ENCODE measurements at places on chromosomes 6 and 20. TPM values are rescaled to one million over a fixed set of nuclear protein-coding genes. Genes with fewer than 3 reads are reported as not detected.

GRCh38 chr6:109978174-109979032, at the start of gene GPR6:
Gene GPR6 (plus strand): TSS chr6:109978311. CDS start chr6:109979113, 802 bp downstream.
- H3K4me1 ChIP-seq = peaks cover 5% of the 10 kb centered on the region
- no peaks in the 10 kb centered on the region for H3K36me3 ChIP-seq
- no peak for DNase-seq

DNA sequence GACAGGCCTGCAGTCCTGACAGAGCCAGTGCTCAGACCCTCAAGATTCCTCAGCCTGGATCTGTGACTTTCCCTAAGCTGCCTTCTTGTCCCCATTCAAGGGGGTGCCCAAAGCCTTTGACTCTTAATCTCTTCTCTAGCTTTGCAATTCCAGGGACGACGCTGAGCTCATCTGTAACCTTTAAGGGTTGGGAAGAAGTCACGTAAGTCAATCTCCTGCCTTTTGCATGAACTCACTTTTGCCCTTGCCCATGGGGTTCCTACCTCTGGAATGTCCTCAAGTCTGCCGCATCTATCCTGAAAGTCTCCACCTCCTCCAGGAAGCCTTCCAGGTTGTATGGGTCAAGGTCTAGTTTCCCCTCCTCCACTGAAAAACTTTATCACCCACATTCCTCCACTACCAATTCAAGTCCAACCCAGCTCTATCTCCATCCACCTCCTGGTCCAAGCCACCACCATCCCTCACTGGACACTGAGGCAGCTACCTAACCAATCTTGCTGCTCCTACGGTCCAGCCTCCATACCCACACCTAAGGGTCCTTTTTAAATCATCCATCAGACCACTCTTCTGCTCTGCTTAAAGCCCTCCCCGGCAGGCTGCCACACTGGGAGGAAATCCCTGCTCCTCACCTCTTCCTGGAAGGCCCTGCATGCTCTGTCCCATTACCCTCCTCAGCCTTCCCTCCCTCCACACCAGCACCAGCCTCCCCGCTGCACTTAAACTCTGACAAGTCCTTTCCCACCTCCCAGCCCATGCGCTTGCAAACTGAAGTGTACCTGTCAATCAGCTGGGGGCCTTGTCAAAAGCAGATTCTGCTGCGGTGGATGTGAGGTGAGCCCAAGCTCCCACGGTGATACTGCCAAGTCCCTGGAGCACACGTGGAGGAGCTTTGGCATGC, 29.7 kb downstream of the PREX1 start:
- peaks cover 12% of the 10 kb centered on the region for H3K4me1 ChIP-seq
- H3K27me3 ChIP-seq = no peaks in the 10 kb centered on the region
- DNase-seq = no peak
- H3K36me3 ChIP-seq = no peaks in the 10 kb centered on the region
- no peak overlapping the region for H3K27ac ChIP-seq
- H3K4me3 ChIP-seq = no peak overlapping the region

- no peak for DNase-seq
- H3K27me3 ChIP-seq = no peaks in the 10 kb centered on the region
- peaks cover 54% of the 10 kb centered on the region for H3K4me1 ChIP-seq
- peak overlapping the region; percentile 86 for H3K27ac ChIP-seq
- H3K4me3 ChIP-seq = no peak overlapping the region
These were observed 25.6 kb downstream of the DHX35 start for GRCh38 chr20:38987777-38988176.

DNA sequence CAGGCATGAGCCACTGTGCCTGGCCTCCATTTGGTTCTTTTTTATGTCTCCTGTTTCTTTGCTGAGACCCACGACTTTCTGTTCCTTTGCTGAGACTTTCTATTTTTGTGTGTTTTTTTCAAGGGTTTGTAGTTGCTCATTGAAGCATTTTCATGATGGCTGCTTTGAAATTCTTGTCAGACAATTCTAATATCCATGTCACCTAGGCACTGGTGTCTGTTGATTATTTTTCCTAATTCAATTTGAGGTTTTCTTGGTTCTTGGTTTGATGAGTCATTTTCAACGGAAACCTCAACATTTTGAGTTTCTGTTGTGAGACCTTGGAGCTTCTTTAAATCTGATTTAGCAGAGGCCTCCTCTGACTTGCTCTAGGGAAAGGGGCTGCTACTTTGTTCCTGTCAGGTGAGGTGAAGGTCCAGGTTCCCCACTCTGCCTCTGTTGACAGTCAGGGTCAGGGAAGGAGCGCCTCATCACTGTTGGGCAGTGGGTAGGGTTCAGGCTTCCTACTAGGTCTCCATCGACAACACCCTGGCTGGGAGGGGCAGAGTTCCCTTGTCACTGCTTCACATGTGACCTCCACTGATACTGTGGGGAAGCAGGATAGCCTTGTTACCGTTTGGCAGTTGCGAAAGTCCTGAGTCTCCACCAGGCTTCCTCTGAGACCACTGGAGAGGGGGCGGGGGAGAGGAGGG, 67.2 kb upstream of the RNF24 start:
- peak overlapping the region; percentile 11 for H3K27ac ChIP-seq
- H3K4me1 ChIP-seq = peaks cover 19% of the 10 kb centered on the region
- H3K4me3 ChIP-seq = no peak overlapping the region

DNA sequence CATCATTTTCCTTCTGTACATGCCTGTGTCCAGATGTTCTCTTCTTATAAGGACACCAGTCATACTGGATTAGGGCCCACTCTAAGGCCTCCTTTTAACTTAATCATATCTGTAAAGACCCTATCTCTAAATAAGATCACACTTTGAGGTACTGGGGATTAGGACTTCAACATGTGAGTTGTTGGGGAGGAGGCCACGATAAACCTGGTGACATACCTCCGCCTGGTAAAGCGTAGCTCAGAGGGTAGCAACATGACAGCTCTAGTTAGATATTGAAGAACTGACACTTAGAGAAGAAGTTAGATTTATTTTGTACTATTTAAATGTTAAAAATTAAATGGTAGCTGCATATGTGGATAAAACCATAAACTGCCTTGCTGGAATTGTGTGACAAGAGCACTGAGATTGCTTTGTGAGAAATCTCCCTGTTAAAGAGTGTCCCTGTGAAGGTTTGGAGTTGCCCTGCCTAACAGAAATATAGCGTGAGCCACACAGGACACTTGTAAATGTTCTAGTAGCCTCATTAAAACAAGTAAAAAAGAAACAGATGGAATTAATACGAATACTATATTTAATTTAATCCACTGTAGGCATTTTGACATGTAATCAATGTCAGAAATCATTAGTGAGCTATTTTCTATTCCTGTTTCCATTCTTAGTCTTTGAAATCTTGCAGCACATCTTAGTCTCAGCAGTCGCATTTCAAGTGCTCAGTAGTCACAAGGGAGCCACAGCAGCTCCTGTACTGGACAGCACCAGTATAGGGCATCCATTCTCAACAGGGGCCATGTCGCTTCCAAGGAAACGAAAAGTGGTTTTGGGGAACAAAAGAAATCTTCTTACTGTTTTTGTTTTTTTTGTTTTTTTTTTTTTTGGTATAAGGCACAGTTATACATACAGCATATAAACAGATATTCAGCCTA, 13.4 kb downstream of the PLCB1 start:
- H3K4me3 ChIP-seq = no peak overlapping the region
- H3K27me3 ChIP-seq = no peaks in the 10 kb centered on the region
- no peaks in the 10 kb centered on the region for H3K36me3 ChIP-seq
- no peak for DNase-seq

DNA sequence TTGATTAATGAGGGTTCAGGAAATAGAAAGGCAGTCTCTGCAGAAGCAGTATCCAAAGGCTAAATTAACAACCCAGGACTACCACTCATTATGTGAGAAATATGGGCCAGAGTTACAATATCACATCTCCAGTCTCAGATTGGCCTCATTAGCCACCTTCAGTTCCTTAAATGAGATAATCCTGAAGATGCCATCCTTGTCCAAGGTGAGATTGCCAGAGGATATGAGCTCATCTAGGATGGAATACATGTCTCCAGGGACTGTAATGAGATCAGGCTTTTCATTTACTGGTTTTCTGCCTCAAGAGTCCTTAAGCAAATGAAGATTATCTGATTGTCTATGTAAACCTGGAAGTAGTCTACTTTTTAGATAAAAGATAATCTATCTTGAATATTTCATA, 196.3 kb downstream of the FUT9 start:
- H3K4me1 ChIP-seq = no peaks in the 10 kb centered on the region
- no peak overlapping the region for H3K27ac ChIP-seq
- H3K4me3 ChIP-seq = no peak overlapping the region
- H3K27me3 ChIP-seq = no peaks in the 10 kb centered on the region
- H3K36me3 ChIP-seq = no peaks in the 10 kb centered on the region

- DNase-seq = no peak
- no peak overlapping the region for H3K27ac ChIP-seq
- H3K27me3 ChIP-seq = no peaks in the 10 kb centered on the region
- no peaks in the 10 kb centered on the region for H3K4me1 ChIP-seq
- no peaks in the 10 kb centered on the region for H3K36me3 ChIP-seq
These were observed 1321.3 kb downstream of the HACE1 start for GRCh38 chr6:103538381-103538780.

DNA sequence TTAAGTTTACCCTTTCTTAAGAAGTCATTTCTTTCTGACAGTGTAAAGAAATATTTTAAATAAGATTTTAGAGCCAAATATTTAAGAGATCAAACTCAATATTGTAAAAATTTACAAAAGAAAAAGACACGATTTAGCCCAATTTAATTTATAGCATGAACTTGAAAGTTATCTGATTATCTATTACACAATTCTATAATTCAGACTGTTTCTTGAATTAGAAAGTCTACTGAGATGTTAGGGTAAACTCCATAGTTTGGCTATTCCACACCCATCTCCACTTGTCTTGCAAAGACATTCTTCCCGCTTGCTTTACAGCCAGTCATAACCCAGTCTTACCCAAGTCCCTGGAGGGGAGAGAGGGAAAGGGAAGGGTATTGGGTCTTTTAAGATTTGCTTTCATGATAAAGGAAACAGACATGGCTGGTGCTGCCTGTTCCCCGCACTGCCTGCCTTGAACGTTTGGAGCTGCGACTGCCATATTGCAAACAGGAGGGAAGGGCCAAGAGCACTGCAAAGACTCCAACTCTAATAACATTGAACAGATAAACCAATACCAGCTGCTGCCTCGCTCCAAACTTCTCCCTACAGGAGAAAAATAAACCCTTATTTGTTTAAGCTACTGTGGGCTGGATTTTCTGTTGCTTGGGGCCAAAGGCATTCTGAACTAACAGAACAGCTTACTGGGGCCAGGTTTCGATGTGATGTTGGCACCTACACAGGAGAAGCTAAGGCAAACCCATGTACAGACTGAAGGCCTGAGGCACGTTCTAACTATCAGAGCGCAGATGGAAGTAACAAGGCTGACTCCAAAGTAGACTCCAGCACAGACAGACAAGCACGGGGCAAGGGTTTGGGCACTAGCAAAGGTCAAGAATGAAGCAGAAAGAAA, 552.3 kb upstream of the JARID2 start:
- no peaks in the 10 kb centered on the region for H3K4me1 ChIP-seq
- no peaks in the 10 kb centered on the region for H3K36me3 ChIP-seq
- H3K27ac ChIP-seq = no peak overlapping the region
- H3K27me3 ChIP-seq = no peaks in the 10 kb centered on the region

- H3K27me3 ChIP-seq = no peaks in the 10 kb centered on the region
- H3K27ac ChIP-seq = no peak overlapping the region
- H3K4me3 ChIP-seq = no peak overlapping the region
- no peaks in the 10 kb centered on the region for H3K4me1 ChIP-seq
These were observed 50.8 kb upstream of the ADGRF5 start for GRCh38 chr6:46972531-46972930.

DNA sequence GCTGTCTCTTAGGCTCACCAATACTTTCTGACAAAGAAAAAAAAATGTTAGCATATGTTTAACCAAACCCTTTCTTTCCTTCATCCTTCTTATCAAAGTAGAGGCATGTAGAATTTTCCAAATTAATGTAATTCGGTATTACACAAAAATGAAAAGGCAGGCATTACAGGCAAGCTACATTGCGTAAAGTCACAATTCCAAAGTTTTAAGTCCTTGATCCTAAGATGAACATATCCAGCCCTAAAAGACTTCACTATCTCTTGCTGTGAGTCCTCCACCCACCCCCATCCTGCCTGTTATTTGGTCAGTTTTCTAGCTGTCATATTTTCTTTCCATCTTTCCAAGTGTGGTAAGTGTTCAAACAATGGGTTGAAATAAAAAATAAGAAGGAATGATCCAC, 12.1 kb upstream of the TENT5A start:
- no peak for DNase-seq
- H3K27me3 ChIP-seq = no peaks in the 10 kb centered on the region
- H3K4me3 ChIP-seq = no peak overlapping the region
- H3K36me3 ChIP-seq = no peaks in the 10 kb centered on the region
- peaks cover 23% of the 10 kb centered on the region for H3K4me1 ChIP-seq
- H3K27ac ChIP-seq = no peak overlapping the region

DNA sequence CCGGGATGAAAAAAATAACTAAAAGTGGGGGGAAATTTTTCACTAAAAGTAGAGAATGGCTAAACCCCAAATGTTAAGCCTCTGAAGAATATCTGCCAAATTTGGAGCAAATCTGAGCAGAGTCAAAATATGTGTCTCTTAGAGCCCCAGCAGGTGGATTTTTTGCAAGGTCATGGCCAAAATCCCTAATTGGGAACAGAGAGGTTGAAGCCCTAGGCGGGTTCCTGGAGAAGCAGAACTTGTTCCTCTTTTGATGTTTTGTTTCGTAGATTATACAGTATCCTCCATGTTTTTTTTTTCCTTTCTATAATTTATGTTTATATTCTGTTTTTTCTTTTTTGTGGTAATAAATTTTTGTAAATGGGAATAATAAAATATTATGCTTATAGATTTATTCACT, 94.4 kb downstream of the PLCB4 start:
- H3K4me1 ChIP-seq = peaks cover 17% of the 10 kb centered on the region
- no peak overlapping the region for H3K27ac ChIP-seq
- no peaks in the 10 kb centered on the region for H3K36me3 ChIP-seq
- DNase-seq = no peak
- no peaks in the 10 kb centered on the region for H3K27me3 ChIP-seq
- H3K4me3 ChIP-seq = no peak overlapping the region

DNA sequence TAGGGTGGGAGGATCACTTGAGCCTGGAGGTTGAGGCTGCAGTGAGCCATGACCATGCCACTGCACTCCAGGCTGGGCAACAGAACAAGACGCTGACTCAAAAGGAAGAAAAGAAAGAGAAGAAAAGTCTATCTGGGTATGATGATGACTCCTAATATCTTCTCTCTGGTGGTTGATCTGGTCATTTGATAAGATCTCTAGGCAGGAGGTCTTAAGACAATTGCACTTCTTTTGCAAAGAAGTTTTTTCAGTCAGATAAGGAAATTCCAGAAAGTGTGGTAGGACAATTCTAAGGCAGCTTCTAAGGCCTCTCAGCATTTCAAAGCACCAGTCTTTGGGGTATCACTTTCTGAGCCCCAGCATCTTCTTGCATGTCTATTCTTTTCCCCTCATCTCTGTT, 7.7 kb upstream of the AIF1 start:
- no peak overlapping the region for H3K27ac ChIP-seq
- no peak for DNase-seq
- H3K27me3 ChIP-seq = no peaks in the 10 kb centered on the region
- no peaks in the 10 kb centered on the region for H3K4me1 ChIP-seq
- no peak overlapping the region for H3K4me3 ChIP-seq

Gene TULP1
- total RNA-seq = not detected

Gene FOXS1
- total RNA-seq = 0.50 TPM

Gene CST5
- total RNA-seq = 4.5 TPM

Gene AKAP12
- total RNA-seq = 188 TPM
